ENCODE measurements at places on chromosomes 2 and 18.

- DNase-seq = peak; percentile 82
Measured at GRCh38 chr2:111071600-111072171, 49.0 kb upstream of the BCL2L11 start.

DNA sequence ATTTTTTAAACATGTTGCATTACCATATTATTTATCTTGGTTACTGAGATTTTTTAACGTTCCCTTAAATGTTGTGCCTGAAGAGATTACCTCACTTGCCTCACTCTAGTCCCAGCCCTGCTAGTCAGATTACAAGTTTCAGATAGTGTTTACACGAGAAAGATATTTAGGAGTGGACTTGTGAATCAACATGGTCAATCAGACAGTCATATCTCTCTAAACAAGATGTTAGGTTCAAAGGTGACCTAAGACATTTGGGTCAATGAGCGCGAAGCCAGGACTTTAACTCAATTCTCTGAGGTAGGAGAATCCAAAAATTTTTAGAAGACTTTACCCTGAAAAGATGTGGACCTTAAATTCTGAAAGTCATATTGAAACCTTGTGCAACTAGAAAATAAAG, 14.8 kb upstream of the CALCRL start:
- DNase-seq = no peak

DNA sequence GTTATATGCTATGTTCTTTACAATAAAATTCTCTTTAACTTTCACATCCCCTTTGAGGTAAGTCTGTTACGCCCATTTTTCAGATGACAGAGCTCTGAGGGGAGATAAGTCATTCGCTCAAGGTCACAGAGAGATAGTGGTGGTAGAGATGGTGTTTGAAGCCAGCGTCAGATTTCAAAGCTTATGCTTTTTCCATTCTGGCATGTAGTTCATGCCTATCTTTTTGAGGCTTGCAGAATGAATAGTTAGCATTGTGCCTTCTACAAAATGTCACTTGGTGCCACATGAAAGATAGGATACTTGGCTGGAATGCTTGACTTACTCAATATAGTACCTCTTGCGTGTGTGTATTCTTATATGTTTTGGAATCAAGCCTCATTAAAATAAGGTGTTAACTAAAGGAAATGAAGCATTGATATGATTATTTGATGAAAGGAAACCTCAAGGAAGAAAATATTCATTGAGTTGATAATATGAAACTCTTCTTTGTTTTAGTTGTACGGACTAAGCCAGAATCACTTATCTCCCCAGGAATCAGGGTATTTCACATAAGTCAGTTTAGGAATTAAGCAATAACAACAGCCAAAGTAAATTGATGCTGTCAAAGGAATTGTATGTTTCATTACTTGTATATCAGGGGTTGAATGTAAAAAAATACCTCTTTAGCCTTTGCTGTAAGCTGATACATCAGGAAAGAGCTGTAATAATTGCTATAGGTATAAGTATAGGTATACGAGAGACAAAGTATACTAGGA, 15.5 kb downstream of the SPATS2L start:
- DNase-seq = no peak

GRCh38 chr18:9786631-9787030, 78.5 kb downstream of the RAB31 start:
- no peak for DNase-seq

DNA sequence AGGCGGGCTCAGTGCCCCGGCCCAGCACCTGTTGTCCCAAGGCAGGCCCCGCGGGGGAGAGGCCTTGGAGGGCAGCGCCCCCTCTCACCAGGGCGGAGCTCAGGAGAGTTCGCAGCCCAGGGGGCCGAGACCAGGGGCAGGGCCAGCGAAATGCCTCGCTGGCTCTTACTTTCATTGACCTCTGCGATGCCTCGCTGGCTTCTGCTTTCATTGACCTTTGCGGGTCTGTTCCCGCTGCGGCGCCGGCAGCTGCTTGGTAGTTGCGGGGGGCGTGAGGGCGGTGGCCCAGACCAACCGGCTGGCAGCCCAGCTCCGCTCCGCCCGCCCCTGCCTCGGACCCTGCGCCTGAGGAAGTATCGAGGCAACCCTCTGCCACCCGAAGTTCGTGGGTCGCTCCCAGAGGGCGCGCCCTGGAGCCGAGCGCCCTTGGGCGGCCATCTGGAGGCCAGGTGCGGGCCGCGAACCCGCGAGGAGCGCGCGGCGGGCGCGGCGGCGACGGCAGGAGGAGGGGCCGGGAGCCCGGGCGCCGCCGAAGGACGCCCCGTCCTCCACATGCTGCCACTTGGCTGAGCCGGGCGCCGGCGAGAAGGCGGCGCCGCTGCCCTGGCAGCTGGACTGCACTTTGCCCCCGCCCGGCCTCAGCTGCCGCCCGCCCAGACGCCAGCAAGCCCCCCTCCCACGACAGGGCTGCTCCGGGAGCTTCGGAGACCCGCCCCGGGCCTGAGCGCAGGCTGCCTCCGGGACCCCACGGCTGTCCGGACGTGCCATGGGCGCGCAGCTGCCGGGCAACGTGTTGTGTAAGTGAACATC, 118.0 kb upstream of the MSTN start:
- DNase-seq = peak; percentile 26

GRCh38 chr2:175744000-175744399, 258.1 kb downstream of the LNPK start:
- no peak for DNase-seq

DNA sequence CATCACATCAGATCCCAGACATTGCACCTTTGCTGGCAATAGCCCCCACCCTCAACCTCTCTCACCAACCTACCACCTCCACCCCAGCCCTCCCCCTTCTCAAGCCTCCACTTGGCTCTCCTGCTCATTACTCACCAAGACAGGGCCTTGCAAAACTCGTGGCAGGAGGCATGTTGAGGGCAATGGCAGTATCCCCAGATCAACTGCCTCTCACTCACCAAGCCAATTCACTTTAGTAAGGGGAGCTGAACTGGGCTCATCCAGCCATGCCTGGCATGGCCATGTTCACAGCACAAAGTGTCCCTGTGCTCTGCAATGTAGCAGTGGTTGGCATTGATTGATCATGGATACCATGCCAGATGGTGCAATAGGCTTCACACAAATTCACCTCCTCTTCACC, 46.3 kb upstream of the TEX51 start:
- no peak for DNase-seq
